ENCODE measurements at places on chromosomes 2 and 18. TPM values are rescaled to one million over a fixed set of nuclear protein-coding genes. Genes with fewer than 3 reads are reported as not detected.

DNA sequence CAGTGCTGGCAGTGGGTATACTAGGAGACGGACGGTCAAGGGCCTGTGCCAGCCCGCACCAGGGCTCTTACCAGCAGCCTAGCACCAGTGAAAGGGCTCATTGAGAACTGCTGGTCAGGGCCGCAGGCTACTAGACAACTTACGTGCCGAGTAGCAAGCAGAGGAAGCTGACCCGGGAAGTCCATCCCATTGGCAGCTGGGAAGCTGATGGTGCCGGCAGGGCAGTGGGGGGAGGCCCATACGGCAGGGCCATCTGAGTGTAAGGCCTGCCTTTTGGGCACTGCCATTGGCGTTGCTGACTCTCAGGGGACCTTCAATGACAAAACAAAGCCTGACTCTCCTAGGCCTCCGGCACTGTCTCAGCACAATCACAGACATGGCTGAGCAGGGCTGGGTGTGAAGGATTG is 20.6 kb downstream of the EFR3B start:
- DNase-seq: no peak
- H3K4me3 ChIP-seq: no peak overlapping the region
- H3K27me3 ChIP-seq: no peaks in the 10 kb centered on the region
- H3K4me1 ChIP-seq: peaks cover 13% of the 10 kb centered on the region
- no peak overlapping the region for H3K27ac ChIP-seq
- H3K36me3 ChIP-seq: no peaks in the 10 kb centered on the region

DNA sequence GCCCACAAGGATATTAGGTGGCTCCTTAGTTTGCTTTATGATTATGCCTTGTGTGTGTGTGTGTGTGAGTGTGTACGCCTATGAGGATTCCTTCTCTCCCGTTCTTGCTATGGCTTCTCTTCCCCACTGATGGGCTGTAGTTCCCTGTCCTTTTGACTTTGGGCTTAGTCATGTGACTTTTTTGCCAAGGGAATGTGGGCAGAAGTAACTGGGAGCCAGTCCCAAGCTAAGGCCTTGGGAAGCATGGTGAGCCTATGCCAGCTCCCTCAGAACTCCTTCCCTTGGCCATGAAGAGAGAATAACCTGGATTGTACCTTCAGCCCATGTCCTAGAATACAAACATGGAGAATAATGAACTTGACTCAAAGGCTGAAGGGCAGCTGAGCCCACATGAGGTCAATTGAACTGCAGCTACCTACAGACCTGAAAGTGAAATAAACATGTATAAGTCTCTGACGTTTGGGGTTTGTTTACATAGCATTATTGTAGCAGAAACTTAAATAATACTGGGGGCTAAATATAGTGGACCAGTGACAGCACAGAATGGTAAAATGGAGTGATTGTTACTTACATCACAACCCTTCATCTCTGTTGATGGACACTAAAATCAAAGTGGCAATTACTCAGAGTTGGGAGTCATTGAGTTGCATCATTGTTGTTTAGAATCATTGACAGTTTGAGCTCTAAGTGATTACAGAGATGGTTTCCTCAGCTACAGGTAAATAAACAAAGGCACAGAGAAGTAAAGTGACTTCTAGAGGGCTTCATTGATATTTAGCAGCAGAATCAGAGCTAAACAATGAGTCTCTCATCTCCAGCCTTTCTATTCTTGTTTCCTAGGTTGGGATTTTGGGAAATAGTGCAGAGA is 15.3 kb upstream of the IL36G start:
- H3K4me1 ChIP-seq: no peaks in the 10 kb centered on the region
- no peak for DNase-seq
- H3K4me3 ChIP-seq: no peak overlapping the region

- H3K4me3 ChIP-seq: no peak overlapping the region
- DNase-seq: no peak
- H3K27me3 ChIP-seq: no peaks in the 10 kb centered on the region
Observed at GRCh38 chr2:86314125-86314524, 23.3 kb downstream of the REEP1 start.

The CCL20 gene
- total RNA-seq: 5.5 TPM

The VWC2L gene
- not detected for total RNA-seq

Data from GM12878 (cell line).